ENCODE measurements at places on chromosomes 1 and 21.

GRCh38 chr1:14817223-14818170, 219.0 kb downstream of the KAZN start:
- no peak for DNase-seq

DNA sequence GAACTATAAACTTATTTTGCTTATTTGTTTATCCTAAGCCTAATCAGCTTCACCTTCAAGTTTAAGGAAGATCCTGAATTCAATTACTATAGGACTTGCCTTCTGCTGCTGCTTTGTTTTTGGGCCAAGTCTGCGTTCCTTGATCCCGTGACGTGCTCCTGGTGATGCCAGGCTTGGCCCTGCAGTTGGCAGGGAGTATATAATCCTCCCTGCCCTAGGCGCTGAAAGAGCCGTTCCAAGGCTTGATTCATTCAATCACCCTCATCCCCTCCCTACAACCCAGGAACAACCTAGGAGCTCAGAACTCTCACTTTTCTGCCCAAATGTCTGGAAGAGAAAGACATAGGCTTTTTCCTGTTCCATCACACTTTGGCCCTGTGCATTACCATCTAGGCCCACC, 12.4 kb upstream of the LRRN2 start:
- DNase-seq: no peak

- DNase-seq: no peak
These were observed 603.4 kb downstream of the PTPRU start for GRCh38 chr1:29839726-29840125.

- DNase-seq: no peak
These were observed 19.9 kb downstream of the COA6 start for GRCh38 chr1:234393190-234393589.

GRCh38 chr1:159932296-159933285, 7.3 kb upstream of the TAGLN2 start:
- no peak for DNase-seq

DNA sequence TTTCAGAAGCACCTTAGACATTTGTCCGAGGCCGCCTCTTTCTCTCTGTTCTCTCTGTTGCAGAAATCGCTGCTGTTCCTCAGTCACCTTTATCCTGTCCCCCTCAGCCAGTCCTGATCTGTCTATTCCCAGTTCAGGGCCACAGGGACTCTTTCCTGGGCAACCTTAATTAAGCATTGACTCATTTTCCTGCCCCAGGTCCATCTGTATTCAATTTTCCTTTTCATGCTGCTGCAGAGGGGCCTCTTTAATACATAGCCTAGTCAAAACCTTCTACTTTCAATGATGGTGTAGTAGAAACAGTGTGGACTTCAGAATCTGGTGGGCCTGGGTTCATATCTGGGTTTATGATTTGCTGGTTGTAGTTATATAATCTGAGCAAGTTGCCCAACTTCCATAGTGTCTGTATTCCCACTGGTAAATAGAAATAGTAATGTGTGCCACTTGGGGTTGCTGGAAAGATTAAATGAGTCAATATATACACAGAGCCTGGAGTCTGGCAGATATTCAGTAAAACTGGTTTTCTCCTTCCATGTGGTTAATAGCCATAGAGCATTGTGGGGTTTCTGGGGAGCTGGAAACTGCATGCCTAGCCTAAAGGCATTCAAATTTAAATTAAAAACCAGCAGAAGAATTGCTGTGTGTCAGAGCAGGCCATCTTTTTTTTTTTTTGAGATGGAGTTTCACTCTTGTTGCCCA, 4.5 kb downstream of the TRAF5 start:
- DNase-seq: no peak

DNA sequence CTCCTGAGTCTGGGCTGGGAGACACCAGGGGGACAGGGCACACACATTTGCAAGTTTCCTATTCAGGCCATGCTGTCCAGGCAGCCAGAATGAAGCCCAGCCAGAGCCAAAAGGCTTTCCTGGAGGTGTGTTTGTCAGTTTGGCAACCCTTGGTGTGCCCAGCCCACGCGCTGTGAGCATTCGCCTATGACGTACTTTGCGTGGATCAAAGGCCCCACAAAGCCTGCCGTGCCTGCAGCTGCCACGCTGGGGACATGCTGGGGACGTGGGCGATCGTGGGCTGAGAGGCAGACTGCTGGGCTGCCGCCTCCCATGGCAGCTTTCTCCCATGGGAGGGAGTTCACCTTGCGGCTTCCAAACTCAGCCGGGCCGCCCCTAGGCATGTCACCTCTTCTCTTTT, 57.5 kb downstream of the CD247 start:
- no peak for DNase-seq

DNA sequence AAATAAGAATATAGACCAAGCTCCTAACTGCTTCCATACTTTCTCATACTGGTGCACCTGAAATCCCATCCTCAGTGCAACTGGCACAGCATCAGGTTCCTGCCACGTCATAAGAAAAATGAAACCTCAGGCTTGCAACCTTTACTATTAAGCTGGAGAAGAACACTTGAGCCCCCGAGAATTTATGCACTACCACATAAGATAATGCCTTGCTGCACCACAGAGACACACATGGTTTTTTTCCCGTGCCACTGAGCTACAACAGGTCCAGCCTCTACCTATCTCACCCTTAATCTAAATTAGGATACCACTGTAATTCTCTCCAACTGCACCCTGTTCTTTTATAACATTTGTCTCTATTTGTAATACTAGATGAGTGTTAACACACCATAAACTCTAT, 174.5 kb downstream of the DENND1B start:
- DNase-seq: no peak

DNA sequence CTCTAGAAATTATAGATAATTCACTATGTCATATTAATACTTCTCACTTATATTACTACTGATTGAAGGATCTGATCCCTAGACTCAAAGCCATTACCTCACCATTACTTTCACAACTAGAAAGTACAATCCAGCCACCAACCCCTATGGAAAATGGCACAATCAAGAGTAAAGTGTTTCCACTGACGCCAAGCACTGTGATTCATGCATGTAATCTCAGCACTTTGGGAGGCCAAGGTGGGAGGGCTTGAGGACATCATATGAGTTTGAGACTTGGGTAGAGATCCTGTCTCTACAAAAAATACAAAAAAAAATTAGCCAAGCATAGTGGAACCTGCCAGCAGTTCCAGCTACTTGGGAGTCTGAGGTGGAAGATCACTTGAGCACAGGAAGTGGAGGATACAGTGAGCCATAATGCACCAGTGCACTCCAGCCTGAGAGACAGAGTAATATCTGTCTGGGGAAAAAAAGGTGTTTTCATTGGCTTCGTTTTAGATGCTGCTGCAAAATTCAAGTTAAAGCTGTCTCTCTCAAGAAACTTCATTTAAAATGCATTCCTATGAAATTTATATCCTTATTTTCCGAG, 126.5 kb downstream of the AKT3 start:
- no peak for DNase-seq
